Body of pancreas (tissue), 4 donors: ENCODE measurements at places on chromosomes 3 and 15. TPM values are rescaled to one million over a fixed set of nuclear protein-coding genes. Genes with fewer than 3 reads are reported as not detected.

NUTM1 gene
- total RNA-seq = not detected

OR5K2 gene
- not detected for total RNA-seq

FES gene
- 24.4 TPM for total RNA-seq

- no peaks in the 10 kb centered on the region for H3K36me3 ChIP-seq
- no peak overlapping the region for H3K4me3 ChIP-seq
- no peak overlapping the region for H3K27ac ChIP-seq
- no peak for DNase-seq
- H3K4me1 ChIP-seq = peaks cover 7% of the 10 kb centered on the region
Measured at GRCh38 chr15:59536553-59536952, 75.0 kb upstream of the GCNT3 start.

GRCh38 chr3:37029111-37029510 lies 35.8 kb downstream of the MLH1 start:
- no peak overlapping the region for H3K4me3 ChIP-seq
- no peaks in the 10 kb centered on the region for H3K27me3 ChIP-seq
- H3K4me1 ChIP-seq = no peaks in the 10 kb centered on the region

- H3K36me3 ChIP-seq = no peaks in the 10 kb centered on the region
- H3K27ac ChIP-seq = no peak overlapping the region
- DNase-seq = no peak
- H3K4me1 ChIP-seq = no peaks in the 10 kb centered on the region
- no peak overlapping the region for H3K4me3 ChIP-seq
- H3K27me3 ChIP-seq = no peaks in the 10 kb centered on the region
Measured at GRCh38 chr3:191320316-191320715, 8.9 kb upstream of the CCDC50 start.

DNA sequence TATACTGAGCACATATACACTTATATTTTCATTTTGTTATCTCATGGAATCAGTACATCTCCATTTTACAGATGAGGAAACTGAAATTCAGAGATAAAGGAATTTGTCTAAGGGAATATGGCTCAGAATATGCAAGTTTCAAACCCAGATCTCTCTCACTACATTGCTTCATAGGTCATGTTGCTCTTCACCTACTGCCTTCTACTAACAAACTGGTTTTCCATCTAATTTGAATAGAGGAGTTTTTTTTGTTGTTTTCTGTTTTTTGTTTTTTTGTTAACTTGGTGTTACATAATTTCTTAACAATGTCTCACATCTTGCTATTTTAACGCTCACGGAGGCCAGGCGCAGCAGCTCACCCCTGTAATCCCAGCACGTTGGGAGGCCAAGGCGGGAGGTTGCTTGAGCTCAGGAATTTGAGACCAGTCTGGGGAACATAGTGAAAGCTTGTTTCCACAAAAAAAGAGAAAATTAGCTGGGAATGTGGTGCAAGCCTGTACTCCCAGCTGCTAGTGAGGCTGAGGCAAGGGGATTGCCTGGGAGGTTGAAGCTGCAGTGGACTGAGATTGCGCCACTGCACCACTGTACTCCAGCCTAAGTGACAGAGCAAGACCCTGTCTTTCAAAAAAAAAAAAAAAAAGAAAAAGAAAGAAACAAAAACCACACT lies 37.0 kb downstream of the FMN1 start:
- H3K4me3 ChIP-seq = no peak overlapping the region
- DNase-seq = no peak
- no peaks in the 10 kb centered on the region for H3K36me3 ChIP-seq
- no peaks in the 10 kb centered on the region for H3K27me3 ChIP-seq
